ENCODE measurements at places on chromosomes 6 and 20.

GRCh38 chr6:111845441-111845871 lies 27.8 kb downstream of the FYN start:
- H3K36me3 ChIP-seq = peaks cover 3% of the 10 kb centered on the region
- H3K4me1 ChIP-seq = peaks cover 30% of the 10 kb centered on the region
- no peak overlapping the region for H3K4me3 ChIP-seq
- H3K27ac ChIP-seq = no peak overlapping the region
- no peaks in the 10 kb centered on the region for H3K27me3 ChIP-seq

GRCh38 chr20:24587384-24588046 lies 118.1 kb downstream of the SYNDIG1 start:
- no peak for DNase-seq
- H3K4me1 ChIP-seq = no peaks in the 10 kb centered on the region
- no peak overlapping the region for H3K4me3 ChIP-seq
- no peaks in the 10 kb centered on the region for H3K36me3 ChIP-seq
- no peak overlapping the region for H3K27ac ChIP-seq
- H3K27me3 ChIP-seq = no peaks in the 10 kb centered on the region

- H3K27ac ChIP-seq = no peak overlapping the region
- no peak for DNase-seq
- no peaks in the 10 kb centered on the region for H3K36me3 ChIP-seq
- no peak overlapping the region for H3K4me3 ChIP-seq
- no peaks in the 10 kb centered on the region for H3K27me3 ChIP-seq
- no peaks in the 10 kb centered on the region for H3K4me1 ChIP-seq
These were observed 282.3 kb upstream of the QKI start for GRCh38 chr6:163132050-163132750.

DNA sequence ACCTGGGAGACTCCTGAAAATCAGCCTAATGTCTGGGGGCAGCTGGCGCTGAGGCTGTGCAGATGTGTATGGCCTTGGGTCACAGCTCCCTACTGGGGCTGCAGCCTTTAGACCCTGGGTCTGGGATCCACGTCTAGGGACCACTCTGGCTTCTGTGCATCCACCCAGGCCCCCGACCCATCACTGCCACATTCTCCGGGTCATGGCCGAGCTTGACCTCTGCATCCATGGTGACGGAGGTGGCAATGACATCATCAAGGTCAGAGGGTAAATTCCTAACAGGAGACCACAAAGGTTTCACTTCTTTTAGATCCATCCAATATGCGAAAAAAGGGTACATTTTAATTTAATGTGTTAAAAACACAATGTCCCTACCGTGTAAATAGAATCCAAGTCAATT lies 14.5 kb upstream of the PCMTD2 start:
- DNase-seq = no peak
- no peaks in the 10 kb centered on the region for H3K27me3 ChIP-seq
- no peak overlapping the region for H3K4me3 ChIP-seq
- no peaks in the 10 kb centered on the region for H3K36me3 ChIP-seq

DNA sequence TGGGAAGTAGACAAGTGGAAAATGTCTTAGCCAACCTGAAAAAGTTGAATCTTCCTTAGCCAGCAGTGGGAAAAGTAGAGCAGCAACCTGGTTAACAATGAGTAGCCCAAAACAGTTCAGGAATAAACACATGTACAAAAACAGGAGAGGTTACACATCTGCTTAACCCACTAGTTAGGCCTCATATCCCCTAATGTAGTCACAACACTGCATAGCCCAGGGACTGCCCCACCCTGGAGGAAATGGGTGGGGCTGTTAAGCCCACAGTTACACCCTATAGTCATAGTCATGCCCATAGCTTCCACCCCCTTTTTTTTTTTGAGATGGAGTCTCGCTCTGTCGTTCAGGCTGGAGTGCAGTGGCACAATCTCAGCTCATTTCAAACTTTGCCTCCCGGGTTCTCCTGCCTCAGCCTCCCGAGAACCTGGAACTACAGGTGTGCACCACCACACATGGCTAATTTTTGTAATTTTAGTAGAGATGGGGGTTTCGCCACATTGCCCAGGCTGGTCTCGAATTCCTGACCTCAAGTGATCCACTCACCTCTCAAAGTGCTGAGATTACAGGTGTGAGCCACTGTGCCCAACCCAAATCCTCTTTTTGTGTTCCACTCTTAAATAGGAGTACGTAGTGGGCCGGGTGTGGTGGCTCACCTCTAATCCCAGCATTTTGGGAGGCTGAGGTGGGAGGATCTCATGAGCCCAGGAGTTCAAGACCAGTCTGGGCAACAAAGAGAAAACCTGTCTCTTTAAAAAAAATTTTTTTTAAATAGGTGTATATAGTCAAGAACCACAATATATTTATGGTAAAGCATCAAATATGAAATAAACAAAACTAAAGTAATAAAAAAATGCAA lies 24.5 kb downstream of the ILRUN start:
- no peak overlapping the region for H3K4me3 ChIP-seq
- H3K27me3 ChIP-seq = no peaks in the 10 kb centered on the region
- DNase-seq = no peak
- H3K36me3 ChIP-seq = peaks cover 2% of the 10 kb centered on the region

DNA sequence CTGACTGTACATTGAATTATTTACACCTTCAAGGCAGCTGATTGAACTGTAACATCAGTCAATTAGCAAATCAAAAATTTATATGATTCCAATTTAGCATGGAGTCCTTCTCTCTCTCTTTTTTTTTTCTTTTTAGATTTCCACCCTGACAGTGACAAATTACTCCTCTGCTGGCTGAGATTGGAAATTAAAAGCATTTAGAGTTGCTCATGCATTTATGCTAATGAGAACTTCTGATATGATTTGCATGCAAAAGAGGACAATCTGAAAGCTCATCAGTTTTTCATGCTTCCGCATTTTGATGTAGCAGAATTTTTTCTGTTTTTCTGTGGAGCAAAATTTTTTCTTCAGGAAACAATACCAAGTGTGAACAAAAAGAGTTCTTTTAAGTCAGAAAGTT lies 130.5 kb upstream of the NOX3 start:
- peaks cover 6% of the 10 kb centered on the region for H3K4me1 ChIP-seq
- no peak overlapping the region for H3K4me3 ChIP-seq
- DNase-seq = no peak
- H3K27ac ChIP-seq = no peak overlapping the region
